ENCODE measurements at places on chromosomes 7 and 10.

- DNase-seq, result no peak
These were observed at the start of gene MYL10 for GRCh38 chr7:101629171-101629570. Gene MYL10 (minus strand): TSS chr7:101629296. CDS start chr7:101629118, 178 bp downstream.

DNA sequence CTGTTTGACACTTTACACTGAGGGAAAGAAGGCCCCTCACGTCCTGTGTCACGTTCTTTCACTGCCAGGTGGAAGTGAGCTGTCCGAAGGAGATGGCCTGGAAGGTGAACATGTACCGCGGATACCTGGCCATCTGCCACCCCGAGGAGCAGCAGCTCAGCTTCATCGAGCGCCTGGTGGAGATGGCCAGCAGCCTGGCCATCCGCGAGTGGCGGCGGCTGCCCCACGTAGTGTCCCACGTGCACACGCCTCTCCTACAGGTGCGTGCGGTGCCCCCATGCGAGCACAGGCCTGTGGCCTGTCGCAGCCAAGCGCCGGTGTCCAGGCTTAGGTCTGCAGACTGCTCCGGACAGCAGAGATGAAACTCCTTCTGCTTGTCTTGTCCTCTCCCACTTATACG lies 103.4 kb downstream of the TRRAP start:
- no peak for DNase-seq

DNA sequence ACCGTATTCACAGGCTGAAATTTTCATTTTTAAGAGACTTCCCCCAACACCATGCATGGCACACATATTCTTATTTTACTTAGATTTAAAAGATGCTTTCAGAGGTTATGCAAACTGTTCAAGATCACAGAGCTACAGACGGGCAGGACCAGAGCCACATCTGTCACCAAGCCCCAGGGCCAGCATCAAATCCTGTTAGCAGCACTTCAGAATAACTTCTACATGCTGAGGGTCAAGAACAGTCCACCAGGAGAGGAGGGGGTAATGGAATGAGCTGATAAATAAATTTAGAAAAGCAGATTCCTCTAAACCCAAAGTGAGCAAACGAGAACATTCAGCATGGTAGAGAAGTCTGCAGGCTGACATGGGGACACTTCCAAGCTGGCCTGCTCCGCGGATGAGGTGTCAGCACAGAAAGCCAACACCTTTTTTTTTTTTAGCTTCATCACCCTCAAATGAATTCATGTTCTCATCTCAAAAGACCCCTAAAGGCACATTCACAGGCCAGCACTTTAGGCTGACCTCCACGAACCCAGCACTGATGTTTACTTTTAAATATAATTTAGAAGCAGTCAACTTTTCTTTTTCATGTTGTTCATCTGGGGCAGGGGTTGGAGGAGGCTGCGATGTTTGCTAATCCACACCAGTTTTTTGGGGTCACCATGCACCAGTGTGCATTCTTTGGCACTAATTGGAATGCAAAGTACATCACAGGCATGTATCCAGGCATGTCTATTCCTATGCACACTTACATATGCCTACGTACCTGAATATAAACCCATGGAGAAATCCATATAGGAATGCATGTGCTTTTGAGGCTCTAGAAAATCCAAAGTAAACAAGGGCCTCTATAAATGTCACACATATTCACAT lies 249.0 kb downstream of the TNS3 start:
- no peak for DNase-seq

GRCh38 chr7:139511315-139511714 lies 12.2 kb upstream of the CLEC2L start:
- no peak for DNase-seq

DNA sequence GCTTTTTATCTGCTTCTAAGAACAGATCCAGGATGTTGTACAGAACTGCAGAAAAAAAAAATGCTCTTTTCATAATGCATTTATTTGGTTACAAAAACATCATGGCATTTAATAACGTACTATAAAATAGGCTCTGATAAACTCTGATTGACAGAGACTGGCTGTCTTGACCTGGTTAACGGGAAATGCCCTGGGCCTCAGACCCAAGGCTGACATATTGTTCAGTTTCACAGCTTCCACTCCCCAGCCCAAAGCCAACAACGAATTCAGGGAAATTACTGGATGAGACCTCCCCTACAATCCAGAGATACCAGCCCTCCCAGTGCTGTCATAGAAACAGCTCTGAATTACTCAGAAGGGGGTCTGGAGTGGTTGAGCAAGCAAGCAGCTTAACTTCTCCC lies 260.1 kb downstream of the CREB5 start:
- no peak for DNase-seq

Measured in stimulated activated CD8-positive, alpha-beta memory T cell treated with anti-CD3 and anti-CD28 coated beads, Interleukin-4, amount 100 ng/mL, for 1 hour (primary cell).